A673 (cell line): ENCODE measurements at places on chromosomes 11 and 22. TPM values are rescaled to one million over a fixed set of nuclear protein-coding genes. Genes with fewer than 3 reads are reported as not detected.

- no peaks in the 10 kb centered on the region for H3K4me1 ChIP-seq
- H3K27ac ChIP-seq: no peak overlapping the region
- H3K4me3 ChIP-seq: no peak overlapping the region
- H3K36me3 ChIP-seq: no peaks in the 10 kb centered on the region
Observed at GRCh38 chr11:40178470-40178869, 1281.0 kb downstream of the LRRC4C start.

DNA sequence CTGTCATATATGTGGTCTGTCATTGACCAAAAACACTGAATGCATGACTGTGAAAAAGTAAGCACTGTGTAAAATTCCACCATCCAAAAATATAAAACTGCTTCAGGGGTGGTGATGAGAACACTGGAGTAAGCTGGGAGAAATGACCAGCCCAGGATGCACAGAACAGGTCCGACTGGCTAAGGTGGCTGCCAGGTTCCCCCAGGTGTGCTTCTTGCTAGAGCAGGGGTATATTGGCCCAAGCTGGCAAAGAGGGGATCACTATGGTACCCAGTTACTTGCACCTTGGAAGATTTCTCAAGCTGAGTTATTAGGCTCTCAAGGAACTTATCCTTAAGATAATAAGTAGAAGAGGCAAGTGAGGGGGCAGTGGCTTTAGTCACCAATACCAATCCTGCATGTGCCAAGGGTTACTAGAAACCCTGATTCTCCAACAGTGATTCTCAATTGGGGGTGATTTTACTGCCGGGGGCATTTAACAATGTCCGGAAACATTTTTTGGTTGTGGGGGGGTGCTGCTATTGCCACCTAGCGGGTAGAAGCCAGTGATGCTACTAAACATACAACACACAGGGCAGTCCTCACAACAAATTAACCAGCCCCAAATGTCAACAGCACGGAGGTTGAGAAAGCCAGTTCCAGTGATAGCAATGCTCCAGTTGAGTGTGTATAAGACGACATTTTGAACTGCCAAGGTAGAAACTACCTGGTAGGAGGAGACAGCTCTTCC is 15.7 kb downstream of the SNU13 start:
- H3K4me3 ChIP-seq: no peak overlapping the region
- H3K27me3 ChIP-seq: no peaks in the 10 kb centered on the region
- peak; percentile 24 for DNase-seq

- H3K27me3 ChIP-seq: no peaks in the 10 kb centered on the region
- no peak overlapping the region for H3K4me3 ChIP-seq
- H3K4me1 ChIP-seq: no peaks in the 10 kb centered on the region
- DNase-seq: peak; percentile 18
- no peaks in the 10 kb centered on the region for H3K36me3 ChIP-seq
- no peak overlapping the region for H3K27ac ChIP-seq
Observed at GRCh38 chr11:86418917-86419316, 44.2 kb downstream of the CCDC81 start.

DNA sequence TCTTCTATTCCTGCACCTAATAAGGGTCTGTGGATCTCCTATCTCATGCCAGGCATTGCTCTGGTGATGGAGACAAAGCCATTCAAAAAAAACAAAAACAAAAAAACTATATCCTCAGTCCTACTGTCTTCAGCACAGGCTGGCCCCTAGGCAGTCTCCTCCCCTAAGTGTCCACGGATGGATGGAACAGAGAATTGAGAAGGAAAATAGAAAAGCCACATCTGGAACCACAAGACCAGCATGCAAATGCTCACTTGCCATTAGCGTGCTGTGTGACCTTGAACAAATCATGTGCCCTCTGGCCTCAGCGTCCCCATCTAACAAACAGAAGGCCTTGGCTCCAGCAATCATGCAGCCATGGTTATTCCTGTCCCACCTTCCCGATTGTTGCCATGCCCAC is 32.7 kb upstream of the CD82 start:
- H3K27ac ChIP-seq: no peak overlapping the region
- no peaks in the 10 kb centered on the region for H3K27me3 ChIP-seq

DNA sequence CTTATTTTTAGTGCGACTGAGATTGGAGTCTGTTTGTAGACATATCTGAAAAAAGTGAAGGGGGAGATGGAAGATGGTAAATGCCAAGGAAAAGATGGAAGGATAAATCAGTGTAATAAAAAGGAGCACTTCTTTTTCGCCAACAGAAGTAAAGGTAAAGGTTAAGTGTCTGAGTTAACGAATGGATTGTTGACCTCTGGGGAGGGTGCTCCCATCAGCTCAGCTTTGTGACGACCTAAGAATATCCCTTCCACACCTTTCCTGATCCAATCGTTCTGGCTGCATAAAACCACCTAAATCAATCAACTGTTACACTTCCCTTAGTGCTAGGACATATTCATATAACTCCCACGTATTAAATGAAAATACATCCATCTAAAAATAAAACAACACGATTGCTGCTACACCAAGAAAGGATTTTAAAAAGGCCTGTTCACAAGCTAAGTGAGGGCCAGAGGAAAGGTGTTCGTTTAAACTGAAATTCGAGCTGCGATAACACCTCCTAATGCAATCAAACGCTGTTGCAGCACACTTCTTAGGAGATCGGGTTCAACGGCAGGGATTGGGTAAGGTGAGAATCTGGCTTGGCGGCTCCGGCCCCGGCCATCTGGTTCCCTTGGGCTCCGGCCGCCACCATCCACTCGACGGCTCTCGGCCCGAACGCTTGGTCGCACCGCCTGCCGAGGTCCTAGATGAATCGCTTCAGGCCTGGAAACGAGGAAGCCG is 658 bp downstream of the C11orf71 start:
- DNase-seq: no peak
- peaks cover 12% of the 10 kb centered on the region for H3K4me1 ChIP-seq
- peaks cover 9% of the 10 kb centered on the region for H3K36me3 ChIP-seq
- H3K4me3 ChIP-seq: peak overlapping the region; percentile 73
- H3K27ac ChIP-seq: peak overlapping the region; percentile 95

DNA sequence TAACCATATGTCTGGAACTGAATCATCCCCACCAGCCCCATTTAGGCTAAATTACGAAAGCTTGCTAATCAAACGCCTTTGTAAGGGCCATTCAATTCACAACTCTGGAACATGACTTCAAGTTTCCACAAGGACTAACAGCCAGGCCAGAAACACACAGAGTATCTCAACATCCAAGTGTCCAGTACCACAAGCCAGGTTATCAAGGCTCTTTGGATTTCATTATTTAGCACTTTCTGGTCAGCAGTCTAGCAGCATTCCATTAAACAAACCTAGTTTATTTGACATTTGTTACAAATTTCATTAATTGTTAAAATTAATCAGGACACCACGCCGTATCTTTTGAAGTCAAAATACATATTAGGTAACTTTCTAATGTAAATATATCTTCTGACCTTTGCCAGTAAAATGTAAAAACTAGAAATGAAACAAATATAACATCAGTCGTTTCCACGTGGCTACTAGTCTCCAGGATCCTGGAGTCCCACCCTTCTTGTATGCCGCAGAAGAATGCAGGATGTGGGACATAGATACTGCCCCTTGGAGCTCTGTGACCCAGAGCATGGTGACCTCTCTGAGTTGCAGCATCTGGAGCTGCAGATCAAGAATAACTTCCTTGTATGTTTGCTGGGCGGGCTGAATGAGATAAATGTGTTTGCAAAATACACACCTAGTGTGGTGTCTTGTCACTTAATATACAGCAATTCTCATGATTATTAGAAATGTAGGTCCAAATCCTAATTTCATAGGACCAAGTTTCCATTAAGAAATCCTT is 64.7 kb downstream of the MPPED2 start:
- no peak overlapping the region for H3K4me3 ChIP-seq
- H3K27ac ChIP-seq: no peak overlapping the region
- H3K4me1 ChIP-seq: no peaks in the 10 kb centered on the region
- DNase-seq: no peak
- H3K27me3 ChIP-seq: no peaks in the 10 kb centered on the region
- H3K36me3 ChIP-seq: no peaks in the 10 kb centered on the region

DNA sequence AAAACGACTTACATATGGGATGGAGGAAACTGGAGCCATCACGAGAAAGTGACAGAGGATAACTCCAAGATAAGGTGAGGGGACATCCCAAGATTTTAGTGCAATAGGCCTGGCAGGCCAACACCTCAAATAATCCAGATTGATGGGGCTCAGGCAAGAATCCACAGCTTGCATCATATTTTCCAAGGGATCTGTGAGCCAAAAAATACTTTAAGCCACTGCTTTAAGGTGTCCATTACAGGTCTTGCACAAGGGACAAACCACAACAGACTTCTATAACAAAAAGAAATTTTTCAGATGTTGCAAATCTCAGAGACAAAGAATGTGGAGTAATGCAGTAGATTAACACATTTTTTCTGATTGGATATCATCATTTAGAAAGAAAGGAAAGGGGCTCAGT is 45.6 kb downstream of the DENND5A start:
- no peak overlapping the region for H3K4me3 ChIP-seq
- H3K27me3 ChIP-seq: no peaks in the 10 kb centered on the region
- peaks cover 5% of the 10 kb centered on the region for H3K4me1 ChIP-seq

- H3K27ac ChIP-seq: no peak overlapping the region
- no peak overlapping the region for H3K4me3 ChIP-seq
- DNase-seq: no peak
- H3K27me3 ChIP-seq: peaks cover 11% of the 10 kb centered on the region
Observed at GRCh38 chr11:109383306-109383705, 38.7 kb upstream of the C11orf87 start.

DNA sequence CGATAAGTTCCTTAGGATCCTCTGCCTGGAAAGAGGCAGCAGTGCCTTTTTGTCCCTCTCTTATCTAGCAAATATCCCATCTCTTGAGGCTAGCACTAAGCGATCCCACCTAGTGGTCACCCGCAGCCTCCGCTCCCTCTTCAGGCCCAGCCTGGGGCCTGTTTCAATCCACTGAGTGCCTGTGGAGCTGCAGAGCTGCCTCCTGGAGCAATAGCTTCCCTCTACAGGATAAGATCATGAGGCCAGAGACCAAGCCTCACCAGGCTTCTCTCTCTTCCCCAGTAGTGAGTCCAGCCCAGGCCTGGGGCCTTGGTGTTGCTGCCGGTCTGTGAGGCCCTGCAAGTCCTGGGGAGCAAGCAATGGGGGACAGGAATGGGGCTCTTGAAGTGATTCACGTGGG is 65.8 kb downstream of the SLC22A12 start:
- peaks cover 22% of the 10 kb centered on the region for H3K4me1 ChIP-seq
- no peaks in the 10 kb centered on the region for H3K36me3 ChIP-seq
- no peaks in the 10 kb centered on the region for H3K27me3 ChIP-seq

GRCh38 chr22:50115693-50116092 is 25.9 kb downstream of the MOV10L1 start:
- no peaks in the 10 kb centered on the region for H3K4me1 ChIP-seq
- H3K36me3 ChIP-seq: no peaks in the 10 kb centered on the region
- no peak overlapping the region for H3K27ac ChIP-seq
- no peak for DNase-seq

- H3K4me1 ChIP-seq: peaks cover 6% of the 10 kb centered on the region
- no peaks in the 10 kb centered on the region for H3K27me3 ChIP-seq
- peak; percentile 44 for DNase-seq
- H3K36me3 ChIP-seq: no peaks in the 10 kb centered on the region
- no peak overlapping the region for H3K4me3 ChIP-seq
Observed at GRCh38 chr11:113179181-113179704, 135.1 kb upstream of the TTC12 start.

GRCh38 chr11:33689085-33689484 is 11.5 kb downstream of the C11orf91 start:
- H3K4me3 ChIP-seq: no peak overlapping the region
- no peak overlapping the region for H3K27ac ChIP-seq
- no peaks in the 10 kb centered on the region for H3K36me3 ChIP-seq
- H3K4me1 ChIP-seq: peaks cover 33% of the 10 kb centered on the region
- H3K27me3 ChIP-seq: no peaks in the 10 kb centered on the region

DNA sequence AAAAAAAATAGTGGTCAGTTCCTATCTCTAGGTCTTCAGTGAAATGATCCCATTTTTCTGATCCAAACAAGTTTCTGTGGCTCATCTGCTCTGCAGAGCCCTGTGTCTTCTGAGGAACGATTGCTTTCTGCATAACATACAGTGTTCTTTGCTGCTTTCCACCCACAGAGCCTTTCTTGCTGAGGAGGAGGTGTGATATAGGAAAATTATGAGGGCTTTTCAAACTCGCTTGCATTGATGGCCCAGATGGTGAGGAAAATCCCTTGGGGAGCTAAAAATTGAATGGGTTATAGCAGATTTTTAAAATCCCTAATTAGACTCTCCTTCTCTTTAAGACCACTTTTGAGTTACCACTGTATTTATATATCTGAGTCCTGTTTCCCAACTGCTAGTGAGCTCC is 31.3 kb downstream of the JAM3 start:
- H3K36me3 ChIP-seq: no peaks in the 10 kb centered on the region
- DNase-seq: no peak
- no peaks in the 10 kb centered on the region for H3K4me1 ChIP-seq
- H3K27me3 ChIP-seq: no peaks in the 10 kb centered on the region

DNA sequence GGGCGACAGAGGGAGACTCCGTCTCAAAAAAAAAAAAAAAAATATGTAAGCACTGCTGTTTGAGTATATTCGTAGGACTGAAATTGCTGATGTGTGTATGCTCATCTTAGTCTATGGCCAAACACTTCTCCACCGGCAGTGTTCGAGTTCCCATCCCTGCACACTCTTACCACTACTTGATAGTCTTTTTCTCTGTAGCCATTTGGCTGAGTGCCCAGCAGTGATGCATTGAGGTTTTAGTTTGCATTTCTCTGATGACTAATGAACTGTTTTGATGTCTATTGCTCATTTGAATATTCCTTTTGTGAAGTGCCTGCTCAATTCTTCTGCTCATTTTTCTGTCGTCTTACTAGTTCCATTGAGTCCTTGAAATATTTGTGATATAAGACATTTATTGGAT is 1.9 kb downstream of the TIRAP start:
- peak overlapping the region; percentile 3 for H3K4me3 ChIP-seq
- peaks cover 8% of the 10 kb centered on the region for H3K4me1 ChIP-seq
- no peaks in the 10 kb centered on the region for H3K27me3 ChIP-seq
- no peaks in the 10 kb centered on the region for H3K36me3 ChIP-seq
- no peak overlapping the region for H3K27ac ChIP-seq

DNA sequence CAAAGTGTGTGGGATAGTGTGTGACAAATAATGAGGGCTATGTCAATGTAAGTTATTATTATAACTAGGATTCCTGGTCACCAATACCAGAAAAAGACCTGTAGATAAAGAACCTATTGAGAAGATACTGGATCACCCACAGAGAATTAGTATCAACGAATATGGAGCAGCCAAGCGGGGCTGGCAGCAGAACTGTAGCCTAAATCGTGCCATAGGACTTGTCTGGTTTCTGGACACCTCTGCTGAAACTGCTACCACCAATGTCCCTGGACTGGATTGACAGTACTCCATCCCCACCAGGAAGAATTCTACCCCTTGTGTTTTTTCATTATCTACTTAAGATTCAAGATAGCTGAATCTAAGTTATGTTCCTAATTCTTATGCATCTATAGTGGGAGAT is 30.3 kb upstream of the PAX6 start:
- H3K4me3 ChIP-seq: no peak overlapping the region
- no peak overlapping the region for H3K27ac ChIP-seq
- H3K4me1 ChIP-seq: no peaks in the 10 kb centered on the region

GRCh38 chr11:134652586-134653255 is 240.7 kb upstream of the B3GAT1 start:
- H3K4me1 ChIP-seq: no peaks in the 10 kb centered on the region
- H3K27me3 ChIP-seq: peaks cover 16% of the 10 kb centered on the region
- no peak overlapping the region for H3K27ac ChIP-seq
- H3K36me3 ChIP-seq: no peaks in the 10 kb centered on the region

GRCh38 chr11:27370374-27370773 is 7.4 kb upstream of the CCDC34 start:
- H3K4me1 ChIP-seq: peaks cover 7% of the 10 kb centered on the region
- peak; percentile 44 for DNase-seq
- no peaks in the 10 kb centered on the region for H3K27me3 ChIP-seq
- H3K27ac ChIP-seq: no peak overlapping the region
- no peak overlapping the region for H3K4me3 ChIP-seq
- no peaks in the 10 kb centered on the region for H3K36me3 ChIP-seq

The POU2F3 gene
- not detected in 2 replicates for total RNA-seq

The GSTT2B gene
- total RNA-seq: 0.54 and 0.76 TPM in 2 replicates

The YPEL4 gene
- total RNA-seq: 0.20 TPM in 1 of 2 replicates, not detected in the other

The SMIM35 gene
- total RNA-seq: not detected in 2 replicates
